Esophagus mucosa (tissue), 1 donor: ENCODE measurements at places on chromosomes 5 and 9.

DNA sequence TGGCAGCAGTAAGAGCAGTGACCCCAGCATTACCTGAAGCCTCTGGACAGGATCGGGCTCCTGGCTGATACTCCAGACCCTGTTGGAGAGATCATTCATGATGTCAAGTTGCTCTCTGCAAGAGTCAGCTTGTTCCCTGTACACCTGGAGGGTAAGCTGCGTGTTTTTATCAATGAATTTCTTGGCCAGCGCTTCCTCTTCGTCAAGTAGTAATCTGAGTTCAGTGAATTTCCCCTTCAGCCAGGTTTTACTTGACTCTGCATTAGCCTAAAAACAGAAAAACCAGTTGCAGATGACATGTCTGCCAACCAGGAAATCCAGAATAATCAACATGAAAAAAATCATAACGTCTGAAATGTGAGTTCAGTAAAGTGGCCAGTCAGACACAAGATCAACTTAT, 19.1 kb downstream of the TRIM14 start:
- peak; percentile 72 for ATAC-seq

DNA sequence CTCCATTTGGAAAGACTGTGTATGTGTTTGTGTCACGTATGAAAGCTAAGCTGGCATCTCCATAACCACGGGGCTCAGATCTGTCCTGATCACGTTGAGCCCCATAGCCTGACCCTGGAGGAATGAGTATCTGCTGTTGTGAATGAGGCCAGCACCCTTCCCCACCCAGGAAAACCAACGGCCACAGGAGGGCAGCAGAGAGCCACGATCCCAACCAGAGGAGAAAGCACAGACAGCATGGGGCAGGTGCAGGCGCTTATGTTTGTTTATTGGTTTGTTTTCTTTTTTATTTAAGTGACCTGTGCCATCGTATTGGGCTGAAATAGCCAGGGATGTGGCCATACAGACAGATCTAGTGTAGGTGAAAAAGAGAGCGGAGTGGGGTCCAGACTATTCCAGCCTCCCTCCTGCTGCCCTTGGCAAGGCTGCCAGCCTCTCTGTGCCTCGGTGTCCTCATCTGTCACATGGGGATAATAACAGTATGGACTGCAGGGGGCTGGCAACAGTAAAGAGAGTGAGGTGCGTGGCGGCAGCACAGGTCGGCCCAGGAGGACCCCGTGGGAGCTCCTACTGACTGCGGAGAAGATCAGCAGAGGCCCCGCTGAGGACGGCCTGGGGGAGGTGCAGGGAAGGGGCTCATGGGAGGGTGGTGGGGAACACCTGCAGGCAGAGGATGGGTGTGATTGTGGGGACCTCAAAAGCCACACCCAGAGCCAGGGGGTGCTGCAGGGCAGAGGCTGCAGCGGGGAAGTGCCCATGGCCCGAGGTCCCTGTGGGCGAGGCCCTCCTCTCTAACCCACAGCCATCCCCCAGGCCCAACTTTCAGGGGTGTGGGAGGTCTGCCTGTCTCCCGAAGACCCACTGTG, 12.1 kb downstream of the OR2V2 start:
- ATAC-seq: peak; percentile 78

GRCh38 chr9:136584401-136584932, 38.6 kb upstream of the NOTCH1 start:
- ATAC-seq: no peak

GRCh38 chr5:68295772-68296171, 80.2 kb downstream of the PIK3R1 start:
- peak; percentile 74 for ATAC-seq

GRCh38 chr5:113218906-113219517, 215.8 kb downstream of the TSSK1B start:
- no peak for ATAC-seq

GRCh38 chr9:7592321-7593316, 207.0 kb downstream of the DMAC1 start:
- no peak for ATAC-seq

GRCh38 chr9:32968101-32969011, 33.1 kb downstream of the APTX start:
- no peak for ATAC-seq

GRCh38 chr5:54415896-54416601, 39.5 kb upstream of the HSPB3 start:
- peak; percentile 89 for ATAC-seq

DNA sequence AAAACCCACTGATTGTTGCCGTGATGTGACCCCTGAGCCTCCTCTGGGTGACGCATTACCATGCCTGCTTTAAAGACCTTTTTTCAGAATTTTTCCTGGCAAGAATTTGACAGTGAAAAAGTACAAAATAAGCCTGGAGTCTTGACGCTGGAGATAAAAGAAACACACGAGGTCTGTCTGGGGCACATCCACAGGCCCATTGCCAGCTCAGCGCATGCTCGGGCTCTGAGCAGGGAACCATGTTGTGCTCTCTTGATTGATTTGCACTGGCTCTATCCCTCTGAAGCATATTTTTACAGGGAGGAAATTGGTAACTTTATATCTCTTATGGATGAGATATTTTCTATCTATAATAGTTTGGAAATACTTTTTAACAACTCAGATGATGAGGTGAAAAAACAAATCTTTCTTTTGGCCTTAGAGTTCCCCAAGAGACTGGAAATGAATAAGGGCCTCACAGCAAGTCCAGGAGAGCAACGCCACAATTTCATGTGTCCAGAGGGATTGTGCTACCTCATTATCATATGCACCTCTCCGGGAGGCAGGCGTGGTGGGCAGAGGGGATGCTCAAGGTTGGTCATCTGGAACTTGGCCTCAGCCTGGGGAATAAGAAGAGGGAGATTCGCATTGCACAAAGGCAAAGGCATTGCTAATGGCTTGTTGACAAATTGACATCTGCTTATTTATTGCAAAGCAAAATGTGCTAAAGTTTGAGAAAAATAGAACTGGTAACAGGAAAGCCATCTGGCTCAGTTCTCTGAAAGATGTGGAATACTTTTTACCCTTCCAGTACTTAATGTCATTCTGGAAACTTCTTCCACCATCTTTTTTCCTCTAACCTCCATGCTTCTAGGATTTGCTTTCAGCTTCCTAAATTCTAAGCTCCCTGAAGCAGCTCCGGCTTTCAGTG, 183.8 kb downstream of the PJA2 start:
- no peak for ATAC-seq
